ENCODE measurements at places on chromosomes 13 and 19.

DNA sequence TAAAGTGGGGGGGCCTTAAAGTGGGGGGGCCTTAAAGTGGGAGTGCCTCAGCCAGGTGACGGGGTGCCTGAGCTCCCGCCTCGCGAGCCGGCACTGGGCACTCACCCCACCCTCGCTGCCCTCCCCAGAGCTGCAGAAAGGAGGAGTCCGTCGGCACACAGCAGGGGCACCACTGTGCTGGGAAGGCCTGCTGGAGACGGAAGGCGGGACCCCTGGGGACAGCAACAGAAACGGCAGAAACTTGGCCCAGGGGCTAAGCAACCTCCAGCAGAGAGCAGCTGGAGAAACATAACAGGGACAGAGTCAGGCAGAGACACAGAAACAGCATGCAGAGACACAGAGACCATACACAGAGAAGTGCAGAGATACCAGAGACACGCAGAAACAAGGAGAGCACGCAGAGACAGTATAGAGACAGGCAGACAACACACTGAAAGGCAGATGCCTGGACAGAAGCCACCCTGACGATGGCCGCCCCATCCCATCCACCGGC is 7.9 kb downstream of the CFD start:
- DNase-seq: no peak

GRCh38 chr19:45087531-45087930 is 5.4 kb upstream of the PPP1R37 start:
- no peak for DNase-seq

DNA sequence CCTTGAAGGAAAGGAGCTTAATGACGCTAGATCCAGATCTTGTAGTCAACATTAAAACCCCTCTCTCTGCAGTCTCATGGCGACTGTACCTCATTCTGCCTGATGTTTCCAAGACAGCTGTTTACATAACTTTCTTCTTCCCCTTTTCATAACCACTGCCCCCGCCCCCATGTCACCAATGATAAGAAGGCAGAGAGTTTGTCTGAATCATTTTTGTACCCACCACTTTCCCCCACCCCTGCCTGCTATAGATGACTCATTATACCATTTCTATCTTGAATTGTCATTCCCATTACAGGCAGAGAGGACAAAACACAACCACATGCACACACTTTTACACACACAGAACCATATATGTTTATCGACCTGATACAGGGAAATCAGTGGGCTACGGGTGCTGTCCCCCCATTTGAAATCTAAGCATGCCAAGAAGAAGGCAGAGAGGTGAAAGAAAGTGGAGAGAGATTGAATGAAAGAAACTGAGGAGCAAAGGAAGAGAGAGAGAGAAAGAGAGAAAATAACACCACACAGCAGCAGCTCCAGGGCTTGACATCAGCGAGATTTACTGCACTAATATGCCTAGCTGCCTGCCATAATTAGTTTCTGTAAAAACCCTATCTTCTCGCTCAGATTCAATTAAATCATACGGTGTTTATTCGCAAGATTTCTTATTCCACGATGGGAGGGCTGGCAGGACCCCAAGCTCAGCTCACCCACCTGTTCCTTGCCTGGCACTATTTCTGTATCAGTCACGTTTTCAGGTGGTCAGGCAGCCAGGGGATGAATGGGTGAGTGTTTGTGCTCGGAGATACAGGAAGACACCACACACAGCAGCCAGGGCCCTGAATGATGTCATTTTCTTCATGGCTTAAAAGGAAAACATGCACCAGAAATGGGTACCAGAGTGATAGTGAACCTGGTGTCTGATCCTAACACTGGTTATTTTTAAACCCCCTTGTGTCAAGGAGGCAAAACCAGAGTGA is 114.3 kb upstream of the SERP2 start:
- DNase-seq: peak; percentile 30

DNA sequence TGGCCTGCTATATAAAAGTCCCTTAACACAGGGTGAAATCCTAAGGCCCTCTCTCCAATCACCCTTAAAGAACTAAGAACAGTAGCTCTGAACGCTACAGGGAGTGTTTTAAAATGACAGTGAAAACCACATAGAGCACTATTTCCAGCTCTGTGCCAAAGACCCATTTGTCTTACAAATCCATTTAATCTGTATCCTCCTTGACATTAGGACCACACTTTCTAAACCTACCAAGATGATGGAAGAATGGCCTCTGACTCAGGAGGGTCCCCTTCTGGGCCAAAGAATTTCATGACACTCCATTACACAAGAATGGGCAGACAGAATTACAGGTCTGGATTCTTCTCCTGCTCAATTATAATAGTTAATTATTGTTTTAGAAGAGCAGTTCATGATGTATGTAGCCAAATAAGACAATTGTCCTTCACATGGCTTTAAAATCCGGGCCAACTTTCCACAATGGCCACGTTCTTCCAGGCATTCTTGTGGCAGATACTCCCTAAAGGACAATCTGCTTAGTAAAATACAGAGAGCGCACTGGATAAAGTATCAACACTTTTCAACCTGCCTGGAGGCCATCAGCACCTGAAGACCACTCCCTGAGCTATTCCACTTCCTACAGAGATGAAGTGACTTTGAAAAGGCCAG is 61.0 kb downstream of the STK24 start:
- no peak for DNase-seq

DNA sequence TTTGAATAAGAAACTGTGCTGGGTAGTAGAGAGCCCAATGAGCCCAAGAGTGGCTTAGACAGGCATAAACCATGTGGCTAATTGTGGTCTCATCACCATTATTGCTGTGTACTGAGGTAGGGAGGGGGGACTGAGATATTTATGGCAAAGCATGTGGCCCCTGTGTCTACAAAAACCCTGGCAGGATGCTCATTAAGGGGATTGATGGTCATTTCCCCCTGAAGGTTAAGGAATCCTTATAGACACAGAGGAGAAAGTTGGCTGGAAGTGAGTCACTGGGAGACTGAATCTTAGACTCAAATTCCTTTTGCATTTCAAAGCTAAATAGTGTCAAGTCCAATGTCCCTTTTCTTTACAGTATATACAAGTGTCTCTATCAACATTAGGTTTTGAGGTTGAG is 9.8 kb upstream of the DACT3 start:
- no peak for DNase-seq

DNA sequence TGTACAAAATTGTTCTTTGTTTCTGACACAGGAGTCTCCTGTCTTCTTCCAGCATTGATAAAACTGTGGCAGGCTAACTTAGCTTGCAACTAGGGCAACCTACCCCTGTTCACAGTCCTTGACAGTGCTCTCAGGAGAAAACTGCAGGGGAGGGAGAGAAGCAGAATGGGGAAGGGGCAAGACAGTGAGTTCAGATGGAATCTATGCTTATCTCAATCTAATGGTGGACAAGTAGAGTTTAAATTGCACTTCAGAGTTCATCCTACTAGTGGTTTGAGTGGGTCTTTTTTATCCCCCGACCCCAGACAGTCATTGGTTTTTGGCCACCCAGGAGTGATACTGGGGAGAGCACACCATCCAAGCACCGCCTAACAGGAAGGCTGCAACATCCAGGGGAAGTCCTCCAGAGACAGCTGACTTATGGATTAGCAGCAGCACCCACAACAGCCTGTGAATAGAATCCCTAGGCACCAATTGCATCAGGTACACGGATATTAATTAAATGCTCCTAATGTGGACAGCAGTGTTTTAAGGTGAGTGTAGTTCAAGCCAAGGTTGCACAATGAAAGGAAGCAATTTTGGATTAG is 236.6 kb downstream of the NHLRC3 start:
- DNase-seq: no peak

- no peak for DNase-seq
Observed at GRCh38 chr13:102128216-102128810, 273.5 kb downstream of the FGF14 start.

DNA sequence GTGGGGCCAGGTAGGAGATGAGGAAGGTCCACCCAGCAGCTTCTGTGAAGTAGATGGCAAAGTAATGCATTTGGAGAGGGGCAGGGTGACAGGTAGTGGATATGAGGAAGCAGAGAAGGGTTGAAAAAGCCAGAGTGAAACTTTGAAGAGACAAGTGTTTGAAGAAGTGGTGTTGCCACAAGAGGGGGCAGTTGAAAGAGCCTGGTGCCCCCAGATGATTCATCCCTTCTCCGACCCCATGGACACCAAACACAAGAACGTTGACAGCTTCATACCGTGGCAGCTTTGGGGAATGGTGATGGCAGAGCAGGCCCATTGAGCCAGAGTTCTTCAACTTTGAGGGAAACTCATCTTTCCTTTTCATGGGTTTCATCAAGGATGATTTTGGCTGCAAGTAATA is 19.9 kb downstream of the IFNL3 start:
- DNase-seq: no peak

DNA sequence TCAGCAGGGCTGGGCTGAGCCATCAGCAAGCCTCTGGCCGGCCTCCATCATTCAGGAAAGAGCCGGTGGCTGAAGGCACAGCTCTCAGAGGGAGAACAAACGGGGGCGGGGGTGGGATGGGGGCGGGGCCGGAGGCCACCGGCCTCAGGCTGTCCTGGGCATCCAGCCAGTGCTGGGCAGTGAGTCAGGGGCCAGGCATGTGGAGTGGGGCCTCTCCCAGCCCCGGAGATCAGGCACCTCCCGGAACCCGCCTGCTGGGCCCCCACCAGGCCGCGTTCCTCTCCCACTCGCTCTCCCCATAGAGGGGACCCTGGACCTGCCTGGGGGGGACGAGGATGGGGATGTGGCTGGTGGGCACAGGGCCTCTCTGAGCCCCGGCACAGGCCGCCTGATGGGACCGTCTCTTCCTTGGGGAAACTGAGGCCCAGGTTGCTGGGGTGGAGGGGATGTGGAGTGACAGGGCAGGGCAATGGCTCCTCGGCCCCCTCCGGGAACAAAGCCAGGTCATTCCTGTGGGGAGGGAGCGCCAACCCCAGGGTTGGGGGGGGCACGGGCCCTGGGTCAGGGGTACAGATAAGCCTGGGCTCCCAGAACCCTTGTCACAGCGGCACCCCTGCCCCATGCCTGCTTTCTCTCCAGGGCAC is 12.9 kb downstream of the SPC24 start:
- DNase-seq: no peak

DNA sequence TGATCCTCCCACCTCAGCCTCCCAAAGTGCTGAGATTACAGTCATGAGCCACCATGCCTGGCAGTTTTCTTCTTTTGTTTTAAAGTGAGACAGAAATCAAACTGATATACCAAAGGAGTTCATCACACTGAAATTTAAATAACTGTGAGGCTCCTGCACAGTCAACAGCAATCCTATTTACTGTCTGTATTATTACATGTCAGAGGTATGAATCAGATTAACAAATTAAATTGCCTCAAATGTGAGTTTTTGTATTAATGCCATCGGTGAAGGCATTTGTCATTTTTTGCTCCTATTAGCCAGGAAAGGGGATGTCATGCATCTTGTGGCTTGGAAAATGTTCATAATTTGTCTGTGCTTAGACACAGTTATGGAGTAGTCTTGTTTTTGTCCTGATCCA is 20.4 kb downstream of the DCT start:
- DNase-seq: no peak

DNA sequence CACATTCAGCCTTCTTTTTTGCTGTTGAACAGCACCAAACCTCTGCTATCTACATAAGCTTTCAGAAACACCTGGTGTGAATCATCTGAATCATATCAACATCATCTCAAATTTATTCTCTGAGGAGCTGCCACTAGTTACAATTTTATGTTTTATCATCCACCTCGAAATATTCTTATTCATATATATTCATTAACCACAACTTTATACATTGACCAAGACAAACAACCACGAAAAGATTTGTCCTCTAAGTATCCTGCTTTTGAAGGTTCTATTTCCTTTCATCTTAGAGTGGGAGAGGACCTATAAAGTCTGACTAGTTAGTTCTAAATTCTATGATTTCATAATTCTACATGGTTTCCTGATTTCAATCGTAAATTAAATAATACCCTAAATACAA is 18.9 kb downstream of the ESD start:
- DNase-seq: no peak

DNA sequence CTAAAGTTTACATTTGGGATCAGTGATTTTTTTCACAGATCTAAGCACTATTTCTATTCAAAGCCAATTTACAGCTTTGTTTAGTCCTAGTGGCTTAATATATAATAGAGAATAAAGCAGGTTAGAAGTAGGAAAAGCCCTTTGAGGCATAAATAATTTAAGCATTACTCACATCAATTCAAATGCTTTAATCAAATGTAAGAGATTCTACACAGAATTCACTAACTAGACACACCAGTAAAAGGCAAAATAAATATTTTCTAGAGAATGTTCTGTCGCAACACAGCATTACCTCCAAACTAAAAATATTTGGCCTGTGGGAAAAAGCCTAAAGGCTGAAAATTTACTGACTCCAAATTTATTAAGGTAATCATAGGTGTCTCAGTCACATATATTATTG is 31.3 kb downstream of the KCTD12 start:
- no peak for DNase-seq

- no peak for DNase-seq
Observed at GRCh38 chr13:44046428-44046827, 166.7 kb downstream of the LACC1 start.

DNA sequence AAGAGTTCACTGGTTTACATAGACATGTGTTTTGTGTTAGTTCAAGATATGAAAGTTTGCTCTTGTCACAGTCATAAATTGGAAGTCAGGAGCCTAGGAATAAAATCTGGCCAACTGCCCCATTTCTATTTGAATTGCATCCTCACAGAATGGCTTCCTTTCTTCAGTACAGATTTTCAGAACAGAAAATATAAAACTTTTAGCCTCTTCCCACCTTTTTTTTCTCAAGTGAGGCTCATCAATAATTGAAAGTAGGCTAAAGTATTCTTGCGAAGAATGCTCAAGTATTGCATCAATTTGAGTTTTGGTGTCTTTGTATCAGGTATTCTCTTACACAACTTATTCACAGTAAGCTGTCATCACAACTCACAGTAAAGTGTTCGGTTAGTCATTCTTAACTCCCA is 802.7 kb downstream of the PCDH9 start:
- no peak for DNase-seq

DNA sequence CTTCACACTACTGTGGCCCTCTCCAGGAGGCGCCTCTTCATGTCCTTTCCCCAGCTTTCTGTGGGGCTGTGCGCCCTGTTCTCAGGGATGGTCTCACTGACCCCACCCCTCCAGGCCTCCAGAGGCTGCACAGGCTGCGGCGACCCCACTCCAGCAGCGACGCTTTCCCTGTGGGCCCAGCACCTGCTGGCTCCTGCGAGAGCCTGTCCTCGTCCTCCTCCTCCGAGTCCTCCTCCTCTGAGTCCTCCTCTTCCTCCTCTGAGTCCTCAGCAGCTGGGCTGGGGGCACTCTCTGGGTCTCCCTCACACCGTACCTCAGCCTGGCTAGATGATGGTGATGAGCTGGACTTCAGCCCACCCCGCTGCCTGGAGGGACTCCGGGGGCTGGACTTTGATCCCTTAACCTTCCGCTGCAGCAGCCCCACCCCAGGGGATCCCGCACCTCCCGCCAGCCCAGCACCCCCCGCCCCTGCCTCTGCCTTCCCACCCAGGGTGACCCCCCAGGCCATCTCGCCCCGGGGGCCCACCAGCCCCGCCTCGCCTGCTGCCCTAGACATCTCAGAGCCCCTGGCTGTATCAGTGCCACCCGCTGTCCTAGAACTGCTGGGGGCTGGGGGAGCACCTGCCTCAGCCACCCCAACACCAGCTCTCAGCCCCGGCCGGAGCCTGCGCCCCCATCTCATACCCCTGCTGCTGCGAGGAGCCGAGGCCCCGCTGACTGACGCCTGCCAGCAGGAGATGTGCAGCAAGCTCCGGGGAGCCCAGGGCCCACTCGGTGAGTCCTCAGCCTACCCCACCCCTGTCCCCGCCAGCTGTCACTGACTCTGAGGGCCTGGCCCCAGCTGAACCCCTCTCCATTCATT is 11.2 kb downstream of the ARHGAP33 start:
- no peak for DNase-seq

- DNase-seq: no peak
Observed at GRCh38 chr13:111976474-111977178, 90.3 kb upstream of the SOX1 start.

Measured in hematopoietic multipotent progenitor cell treated with erythropoietin and hydrocortisone succinate and interleukin-3 and kit ligand, for 17 days (in vitro differentiated cells).